ENCODE measurements at places on chromosomes 7 and 10. TPM values are rescaled to one million over a fixed set of nuclear protein-coding genes. Genes with fewer than 3 reads are reported as not detected.
A peak's percentile ranks its signal among the peaks of the same experiment; 100 is the strongest.

CDHR1 gene
- total RNA-seq, result 0.90 TPM

MRPS17 gene
- 32.4 TPM for total RNA-seq

ATP5F1C gene
- total RNA-seq, result 153 TPM

FAM241B gene
- 4.6 TPM for total RNA-seq

ALKBH4 gene
- 8.7 TPM for total RNA-seq

PAX4 gene
- not detected for total RNA-seq

DNA sequence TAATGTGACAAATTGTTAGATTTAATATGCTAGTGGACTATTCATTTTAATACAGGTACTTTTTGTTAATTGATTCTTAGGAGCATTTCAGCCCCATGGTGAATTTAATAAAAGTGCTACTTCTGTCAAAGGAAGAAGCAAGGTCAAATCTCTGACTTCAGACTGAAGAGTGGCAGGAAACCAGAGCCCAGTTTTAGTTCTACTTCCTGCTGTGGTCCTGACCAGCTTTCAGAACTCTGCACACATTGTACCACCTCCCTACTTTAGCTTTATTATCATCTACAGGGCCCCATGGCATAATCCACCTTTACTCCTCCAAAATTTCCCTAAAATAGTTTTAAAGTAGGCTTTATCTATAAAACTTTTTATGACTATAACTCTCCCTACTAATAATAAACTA is 33.7 kb downstream of the CTTNBP2 start:
- DNase-seq, result no peak

DNA sequence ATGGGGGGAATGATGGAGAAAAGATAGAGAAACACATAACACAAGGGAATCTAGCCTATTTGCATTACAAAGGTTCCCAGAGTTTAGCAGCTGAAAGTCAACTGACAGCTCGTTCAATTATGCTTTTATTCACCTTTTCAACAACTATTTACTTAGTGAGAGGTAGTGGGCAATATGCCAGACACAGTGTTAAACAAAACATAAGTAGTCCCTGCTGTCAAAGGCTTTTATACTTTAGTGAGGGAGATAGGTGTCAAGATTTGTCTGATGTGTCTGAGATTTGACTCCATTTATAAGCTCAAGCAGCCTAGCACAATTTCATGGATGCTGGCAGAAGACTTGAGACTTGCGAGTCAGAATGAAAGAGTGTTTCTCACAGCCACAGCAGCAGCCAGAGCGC is 549.0 kb upstream of the VSTM2A start:
- no peak for DNase-seq

DNA sequence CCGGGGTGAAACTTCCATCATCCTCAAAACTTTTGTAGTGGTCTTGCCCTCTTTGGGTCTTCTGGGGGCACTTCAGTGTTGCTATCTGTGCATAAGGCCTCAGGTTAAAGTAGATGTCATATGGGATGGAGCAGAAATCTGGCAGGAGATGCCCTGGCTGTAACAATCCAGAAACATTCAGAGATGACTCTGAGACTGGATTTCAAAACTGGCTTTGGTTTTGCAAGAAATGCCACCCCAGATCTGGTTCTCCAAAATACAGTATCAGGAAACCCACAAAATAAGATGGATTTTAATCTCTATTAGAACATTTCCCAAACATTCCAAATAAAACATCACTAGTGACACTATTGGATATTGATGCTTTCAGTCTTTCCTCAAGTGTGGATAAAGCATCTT is 191.5 kb downstream of the REEP3 start:
- no peak for DNase-seq

GRCh38 chr10:78672918-78673317 is 395.8 kb upstream of the ZMIZ1 start:
- peak; percentile 62 for DNase-seq

- no peak for DNase-seq
Observed at GRCh38 chr7:130452951-130453350, 12.1 kb upstream of the CEP41 start.

GRCh38 chr10:92590623-92591549 is 2.0 kb upstream of the KIF11 start:
- DNase-seq, result no peak

- no peak for DNase-seq
Observed at GRCh38 chr10:77926566-77927401, at the start of gene DLG5. TSS of gene DLG5 (minus strand) at chr10:77926755. CDS start at chr10:77926520, 235 bp downstream.

DNA sequence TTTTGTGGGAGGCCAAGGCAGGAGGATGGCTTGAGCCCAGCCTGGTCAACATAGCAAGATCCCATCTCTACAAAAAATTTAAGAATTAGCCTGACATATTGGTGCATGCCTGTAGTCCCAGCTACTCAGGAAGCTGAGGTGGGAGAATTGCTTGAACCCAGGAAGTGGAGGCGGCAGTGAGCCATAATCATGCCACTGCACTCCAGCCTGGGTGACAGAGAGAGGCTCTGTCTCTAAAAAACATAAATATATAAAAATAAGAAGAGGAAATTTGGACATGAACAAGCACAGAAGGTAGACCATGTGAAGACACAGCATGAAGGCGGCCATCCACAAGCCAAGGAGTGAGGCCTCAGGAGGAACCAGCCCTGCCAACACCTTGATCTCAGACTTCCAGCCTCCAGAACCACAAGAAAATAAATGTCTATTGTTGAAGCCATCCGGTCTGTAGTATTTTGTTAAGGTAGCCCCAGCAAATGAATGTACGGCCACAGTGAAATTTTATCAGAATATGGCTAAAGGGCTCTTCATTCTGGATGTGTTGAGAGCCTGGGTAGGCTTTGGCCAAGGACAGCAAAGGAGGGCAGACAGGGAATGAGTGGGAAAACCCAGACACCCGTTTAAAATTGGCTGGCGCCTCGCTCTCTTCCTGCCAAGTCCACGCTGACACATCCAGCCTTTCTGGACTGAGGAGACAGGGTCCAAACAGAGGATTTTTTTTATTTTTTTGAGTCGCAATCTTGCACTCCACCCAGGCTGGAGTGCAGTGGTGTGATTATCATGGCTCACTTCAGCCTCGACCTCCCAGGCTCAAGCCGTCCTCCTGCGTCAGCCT is 12.9 kb upstream of the GRID2IP start:
- no peak for DNase-seq

DNA sequence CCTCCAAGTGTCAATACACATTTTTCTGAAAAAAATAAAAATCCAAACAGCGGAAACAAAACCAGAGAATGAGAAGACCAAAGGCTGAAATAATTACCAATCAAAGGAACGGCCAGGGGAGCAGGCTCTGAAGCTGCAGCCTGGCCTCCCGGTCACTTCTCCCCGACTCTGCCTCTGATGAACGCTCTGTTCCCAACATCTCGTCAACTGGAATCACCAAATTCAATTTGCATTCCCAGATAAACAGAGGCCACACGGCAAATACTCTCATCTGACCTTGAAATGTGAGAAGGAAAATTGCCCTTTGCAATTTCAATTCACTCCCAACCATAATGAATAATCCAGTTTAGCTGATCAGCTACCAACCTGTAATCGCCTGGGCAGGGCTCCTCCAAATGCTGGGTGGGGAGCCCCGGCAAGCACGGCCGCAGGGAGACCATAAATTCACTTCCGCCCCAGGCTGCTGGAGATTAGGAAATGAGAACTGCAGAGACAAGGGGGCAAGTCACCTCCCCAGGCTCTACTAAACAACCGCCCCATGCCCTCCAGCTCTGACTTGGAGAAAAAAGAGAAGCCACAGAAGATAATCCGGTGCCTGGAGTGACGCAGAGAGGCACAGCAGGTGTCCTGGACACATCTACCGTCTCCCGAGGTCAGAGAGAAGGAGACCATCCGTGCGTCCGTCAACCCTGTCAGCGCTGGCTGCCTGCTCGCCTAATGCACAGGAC is 153.2 kb downstream of the MAD1L1 start:
- DNase-seq, result no peak

- DNase-seq, result no peak
Observed at GRCh38 chr10:45487735-45488134, 113.7 kb downstream of the ALOX5 start.

- DNase-seq, result peak; percentile 69
Observed at GRCh38 chr10:30583778-30584415, 45.7 kb downstream of the LYZL2 start.

- DNase-seq, result no peak
Observed at GRCh38 chr10:12423896-12424295, 74.5 kb downstream of the CAMK1D start.

GRCh38 chr10:93893646-93894515 is at the start of gene SLC35G1:
TSS of gene SLC35G1 (plus strand) at chr10:93893978. CDS start at chr10:93894034, 56 bp downstream.
- DNase-seq, result peak; percentile 42
